ENCODE measurements at places on chromosomes 1 and 21. TPM values are rescaled to one million over a fixed set of nuclear protein-coding genes. Genes with fewer than 3 reads are reported as not detected.

SLC6A17 gene
- 0.09 TPM for total RNA-seq

VANGL2 gene
- not detected for total RNA-seq

RGS7 gene
- under 0.01 TPM for total RNA-seq

OR2L5 gene
- total RNA-seq = not detected

NID1 gene
- total RNA-seq = 113 TPM
